Thyroid gland (tissue), 4 donors: ENCODE measurements at places on chromosomes 3 and 15. TPM values are rescaled to one million over a fixed set of nuclear protein-coding genes. Genes with fewer than 3 reads are reported as not detected.

DNA sequence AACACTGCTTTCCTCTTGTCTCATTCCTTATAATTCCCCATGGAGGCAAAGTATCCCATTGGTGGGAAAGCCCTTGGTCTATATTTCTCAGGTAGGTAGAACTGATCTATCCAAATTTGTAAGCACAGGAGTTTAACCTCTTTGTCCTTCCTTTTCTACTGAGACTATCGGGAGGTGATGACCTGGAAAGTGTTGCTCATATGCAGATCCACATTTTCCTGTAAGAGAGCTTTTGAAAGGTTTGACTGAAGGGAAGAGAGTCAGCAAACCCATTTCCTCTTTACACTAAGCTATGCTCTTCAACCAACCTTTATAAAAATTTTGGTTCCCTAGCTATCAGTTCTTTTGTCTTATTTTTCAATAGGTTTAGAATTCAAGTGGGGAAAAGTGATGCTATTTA is 200.7 kb downstream of the TIGIT start:
- no peak for DNase-seq

DNA sequence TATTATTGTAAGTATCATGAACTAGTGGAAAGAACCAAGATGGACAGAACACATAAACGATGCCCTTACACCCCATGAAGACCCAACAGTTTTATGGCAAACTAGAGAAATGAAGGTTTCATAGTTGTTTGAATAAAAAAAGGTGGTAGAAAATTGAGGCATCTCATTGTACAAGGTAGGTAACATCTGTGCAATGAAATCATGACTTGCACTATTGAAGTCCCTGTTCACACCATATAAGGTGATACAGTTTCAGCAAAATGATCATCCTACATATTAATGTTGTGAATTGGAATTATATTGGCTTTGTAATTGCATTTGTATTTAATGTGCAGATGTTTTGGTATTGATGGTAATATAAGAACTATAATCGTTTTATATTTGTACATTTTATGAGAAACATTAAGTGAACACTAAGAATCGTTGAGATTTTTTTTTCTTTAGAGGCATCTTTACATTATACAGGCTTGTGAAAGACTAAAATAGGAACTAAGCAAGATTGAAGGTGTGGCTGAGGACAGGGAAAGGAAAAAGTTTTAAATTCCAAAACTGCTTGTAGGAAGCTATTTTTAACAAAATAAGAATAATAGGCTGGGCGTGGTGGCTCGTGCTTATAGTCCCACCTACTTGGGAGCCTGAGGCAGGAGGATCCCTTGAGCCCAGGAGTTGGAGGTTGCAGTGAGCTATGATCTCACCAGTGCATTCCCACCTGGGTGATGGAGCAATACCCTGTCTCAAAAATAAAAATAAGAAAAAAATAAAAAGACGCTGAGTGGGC is 48.5 kb downstream of the CGNL1 start:
- no peak for DNase-seq

DNA sequence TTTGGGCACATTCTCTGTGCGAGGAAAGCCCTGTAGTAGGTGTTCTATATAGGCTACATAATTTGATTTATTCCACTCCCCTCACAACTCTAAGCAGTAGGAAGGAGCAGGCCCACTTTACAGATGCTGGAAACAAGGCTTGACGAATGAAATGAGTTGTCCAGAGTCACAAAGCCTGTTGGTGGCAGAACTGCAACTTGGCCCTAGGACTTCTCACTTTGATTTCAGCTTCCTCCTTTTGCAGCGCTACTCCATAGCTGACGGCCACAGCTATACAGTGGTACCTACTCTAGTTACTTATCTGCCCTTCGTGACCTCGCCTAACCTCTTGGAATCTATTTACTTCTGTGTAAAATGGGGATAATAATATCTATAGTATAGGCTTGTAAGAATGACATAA is 2.5 kb upstream of the IRAK2 start:
- DNase-seq: no peak

GRCh38 chr3:33046521-33046920 is 50.4 kb downstream of the GLB1 start:
- no peak for DNase-seq

- no peak for DNase-seq
Measured at GRCh38 chr15:60528530-60528929, 49.6 kb upstream of the ICE2 start.

The ZNF717 gene
- 22.5 TPM for total RNA-seq

The CCDC54 gene
- total RNA-seq: not detected
